ENCODE measurements at places on chromosomes 3 and 15.

DNA sequence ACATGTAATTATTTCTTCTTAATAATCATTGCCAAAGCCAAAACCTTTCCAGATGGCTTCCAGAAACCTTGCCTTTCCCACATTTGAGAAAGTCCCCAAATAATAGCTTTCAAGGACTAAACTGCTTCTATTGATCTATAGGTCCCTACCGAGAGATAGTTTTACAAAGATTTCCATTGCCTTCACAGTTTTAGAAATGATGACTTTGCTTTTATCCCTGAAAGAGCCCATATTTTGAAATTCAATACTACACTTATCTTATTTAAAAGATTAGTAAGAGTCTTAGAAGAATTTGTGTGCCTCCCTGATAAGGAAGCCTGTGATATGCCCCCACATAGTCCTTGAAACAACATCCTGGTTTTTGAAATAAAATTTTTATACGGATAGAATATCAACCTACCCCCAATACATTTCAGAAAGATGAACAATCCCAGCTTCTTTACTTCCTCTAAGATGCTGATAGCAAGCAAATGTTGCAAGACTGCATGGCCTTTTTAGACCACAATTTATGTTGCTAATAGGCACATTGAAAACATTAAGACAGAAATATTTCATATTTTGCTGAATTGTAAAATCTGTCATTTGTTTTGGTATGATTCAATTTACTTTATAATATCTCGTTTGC, 146.3 kb downstream of the TMCO5A start:
- DNase-seq: no peak

- DNase-seq: no peak
Observed at GRCh38 chr15:56968256-56968655, 49.8 kb downstream of the TCF12 start.

GRCh38 chr15:31970007-31970406, 60.3 kb upstream of the CHRNA7 start:
- DNase-seq: no peak

DNA sequence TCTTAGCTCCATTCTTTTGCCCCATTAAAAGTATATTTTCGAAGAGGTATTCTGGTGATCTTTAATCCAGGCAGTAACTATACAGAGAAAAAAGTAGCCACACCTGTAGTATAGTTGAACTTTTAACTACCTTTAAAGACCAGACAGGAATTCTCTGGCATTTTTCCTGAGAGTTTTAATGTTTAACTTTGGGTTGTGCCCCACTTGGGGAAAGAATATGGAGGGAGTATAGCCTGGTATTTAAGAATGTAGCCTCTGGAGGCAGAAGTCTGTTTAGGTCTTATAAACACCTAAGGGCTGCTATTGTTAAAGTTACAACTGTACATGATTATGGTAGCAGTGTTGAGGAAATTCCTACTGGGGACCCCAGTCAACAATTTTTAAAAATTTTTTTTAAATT, 19.3 kb downstream of the C3orf85 start:
- no peak for DNase-seq

- DNase-seq: no peak
Observed at GRCh38 chr3:195613468-195614069, 29.8 kb upstream of the APOD start.

DNA sequence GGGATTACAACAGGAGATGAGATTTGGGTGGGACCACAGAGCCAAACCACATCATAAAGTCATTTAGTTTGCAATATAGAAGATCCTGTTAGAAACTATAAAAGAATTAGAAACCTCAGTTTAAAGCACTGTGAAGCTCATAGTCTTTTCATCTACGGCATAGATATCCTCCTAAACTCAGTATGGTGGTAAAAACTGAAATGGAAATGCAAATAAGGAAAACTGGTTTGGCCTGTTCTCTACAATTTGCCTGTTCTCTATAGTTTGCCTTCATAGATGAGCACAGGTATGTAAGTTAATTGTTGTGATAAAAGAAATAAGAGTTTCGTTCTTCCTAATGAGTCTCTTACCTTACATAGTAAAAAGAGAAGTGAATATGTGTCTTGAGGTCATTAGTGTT, 331.6 kb upstream of the ARL6 start:
- no peak for DNase-seq

- no peak for DNase-seq
Observed at GRCh38 chr3:136974670-136975069, 16.9 kb downstream of the IL20RB start.

- no peak for DNase-seq
Observed at GRCh38 chr3:146088840-146089239, 72.1 kb downstream of the PLOD2 start.
